Thoracic aorta (tissue), 2 donors: ENCODE measurements at places on chromosomes 7 and 10. TPM values are rescaled to one million over a fixed set of nuclear protein-coding genes. Genes with fewer than 3 reads are reported as not detected.

DNA sequence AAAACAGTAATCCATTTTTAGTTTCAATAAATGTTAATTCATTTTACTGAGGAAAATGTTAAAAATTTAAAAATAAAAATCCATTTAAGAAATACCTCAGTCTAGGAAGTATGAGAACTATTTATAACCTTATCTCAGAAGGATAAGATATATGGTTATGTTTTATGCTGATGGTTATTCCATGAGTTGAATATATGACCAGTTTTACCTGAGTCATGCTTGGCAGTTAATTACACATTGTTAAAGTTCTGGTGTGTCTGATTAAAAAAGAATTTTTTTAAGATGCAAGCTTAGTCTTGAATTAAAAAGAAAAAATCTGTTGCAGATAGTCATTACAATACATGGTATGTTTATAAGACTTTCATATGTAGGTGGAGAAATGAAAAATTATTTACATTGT is 191.7 kb downstream of the ARL4A start:
- no peak for DNase-seq
- no peaks in the 10 kb centered on the region for H3K36me3 ChIP-seq
- no peaks in the 10 kb centered on the region for H3K27me3 ChIP-seq
- no peak overlapping the region for H3K27ac ChIP-seq
- H3K4me3 ChIP-seq, result no peak overlapping the region

- H3K36me3 ChIP-seq, result no peaks in the 10 kb centered on the region
- no peak overlapping the region for H3K27ac ChIP-seq
- DNase-seq, result no peak
These were observed 32.7 kb downstream of the ABCB5 start for GRCh38 chr7:20647908-20648776.

- no peaks in the 10 kb centered on the region for H3K27me3 ChIP-seq
- H3K4me3 ChIP-seq, result no peak overlapping the region
- no peak for DNase-seq
- no peaks in the 10 kb centered on the region for H3K4me1 ChIP-seq
- H3K27ac ChIP-seq, result no peak overlapping the region
These were observed 131.0 kb upstream of the ZNF804B start for GRCh38 chr7:88628363-88629085.

GRCh38 chr7:151552352-151553028 is 32.8 kb upstream of the RHEB start:
- peaks cover 10% of the 10 kb centered on the region for H3K4me1 ChIP-seq
- H3K27ac ChIP-seq, result no peak overlapping the region
- peaks cover 8% of the 10 kb centered on the region for H3K36me3 ChIP-seq
- no peak for DNase-seq

DNA sequence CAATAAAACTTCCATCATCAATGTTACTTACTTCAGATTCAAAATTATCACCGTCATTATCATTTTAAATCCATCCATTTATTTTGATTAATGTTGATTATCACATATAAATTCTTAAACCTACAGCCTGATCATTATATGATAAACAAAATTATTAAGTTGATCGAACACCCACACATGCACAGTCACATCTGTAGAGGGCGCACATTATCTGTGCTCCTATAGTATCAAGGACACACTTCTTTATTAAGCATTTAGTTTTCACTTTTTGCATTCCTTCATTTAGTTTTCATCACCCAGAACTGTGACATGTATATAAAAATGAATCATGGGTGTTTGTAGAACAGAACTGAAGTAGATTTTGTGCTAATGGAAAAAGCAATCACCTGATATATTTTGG is 26.2 kb upstream of the ZNF716 start:
- DNase-seq, result no peak
- H3K4me3 ChIP-seq, result no peak overlapping the region
- H3K36me3 ChIP-seq, result no peaks in the 10 kb centered on the region
- no peaks in the 10 kb centered on the region for H3K27me3 ChIP-seq

DNA sequence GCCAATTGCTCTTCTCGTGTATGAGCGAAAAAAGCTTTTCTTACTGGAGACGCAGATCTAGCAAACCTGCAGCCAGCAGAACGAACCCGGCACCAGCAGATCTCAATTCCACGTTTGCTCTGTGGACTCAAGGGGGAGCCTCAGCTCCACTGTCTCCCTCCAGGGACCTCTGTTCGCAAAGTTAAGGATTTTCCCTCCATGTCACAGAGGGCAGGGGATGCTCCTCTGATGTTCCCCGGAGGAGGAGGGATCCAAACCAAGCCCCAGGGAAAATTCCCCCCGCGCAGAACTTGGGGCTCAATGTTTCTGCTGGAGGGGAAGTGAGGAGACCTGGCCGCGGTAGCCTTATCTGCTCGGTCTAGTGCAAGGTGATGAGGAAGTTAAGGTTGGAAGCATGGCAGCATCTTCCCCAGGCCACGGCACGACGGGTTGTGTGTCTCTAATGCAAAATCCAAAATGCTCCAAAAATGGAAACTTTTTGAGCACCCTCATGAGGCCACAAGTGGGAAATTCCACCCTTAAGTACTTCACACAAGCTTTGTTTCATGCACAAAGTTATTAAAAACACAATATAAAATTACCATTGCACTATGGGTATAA is 9.0 kb downstream of the IQCE start:
- DNase-seq, result no peak
- no peak overlapping the region for H3K27ac ChIP-seq
- H3K27me3 ChIP-seq, result no peaks in the 10 kb centered on the region
- no peaks in the 10 kb centered on the region for H3K4me1 ChIP-seq
- peaks cover 2% of the 10 kb centered on the region for H3K36me3 ChIP-seq
- no peak overlapping the region for H3K4me3 ChIP-seq

DNA sequence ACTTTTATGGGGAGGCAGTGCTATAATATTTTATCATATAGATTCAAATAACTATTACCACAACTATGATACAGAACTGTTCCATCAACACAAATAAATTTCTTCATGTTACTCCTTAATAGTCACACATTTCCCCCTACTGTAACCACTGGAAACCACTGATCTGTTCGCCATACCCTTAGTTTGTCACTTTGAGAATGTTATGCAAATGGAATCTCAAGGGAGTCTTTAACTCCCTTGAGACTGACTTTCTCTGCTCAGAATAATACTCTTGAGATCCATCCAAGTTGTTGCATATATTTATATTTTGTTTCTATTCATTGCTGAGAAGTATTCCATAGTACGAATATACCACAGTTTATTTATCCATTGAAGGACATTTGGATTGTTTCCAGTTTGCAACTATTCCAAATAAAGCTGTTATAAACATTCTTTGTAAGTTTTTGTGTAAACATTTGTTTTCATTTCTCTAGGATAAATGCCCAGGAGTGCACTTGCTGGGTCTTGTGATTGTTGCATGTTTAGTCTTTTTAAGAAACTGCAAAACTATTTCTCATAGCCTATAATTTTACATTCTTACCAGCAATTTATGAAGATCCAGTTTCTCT is 19.7 kb upstream of the PON2 start:
- no peak for DNase-seq
- H3K4me1 ChIP-seq, result no peaks in the 10 kb centered on the region
- H3K27me3 ChIP-seq, result no peaks in the 10 kb centered on the region
- no peak overlapping the region for H3K27ac ChIP-seq
- no peaks in the 10 kb centered on the region for H3K36me3 ChIP-seq
- no peak overlapping the region for H3K4me3 ChIP-seq

DNA sequence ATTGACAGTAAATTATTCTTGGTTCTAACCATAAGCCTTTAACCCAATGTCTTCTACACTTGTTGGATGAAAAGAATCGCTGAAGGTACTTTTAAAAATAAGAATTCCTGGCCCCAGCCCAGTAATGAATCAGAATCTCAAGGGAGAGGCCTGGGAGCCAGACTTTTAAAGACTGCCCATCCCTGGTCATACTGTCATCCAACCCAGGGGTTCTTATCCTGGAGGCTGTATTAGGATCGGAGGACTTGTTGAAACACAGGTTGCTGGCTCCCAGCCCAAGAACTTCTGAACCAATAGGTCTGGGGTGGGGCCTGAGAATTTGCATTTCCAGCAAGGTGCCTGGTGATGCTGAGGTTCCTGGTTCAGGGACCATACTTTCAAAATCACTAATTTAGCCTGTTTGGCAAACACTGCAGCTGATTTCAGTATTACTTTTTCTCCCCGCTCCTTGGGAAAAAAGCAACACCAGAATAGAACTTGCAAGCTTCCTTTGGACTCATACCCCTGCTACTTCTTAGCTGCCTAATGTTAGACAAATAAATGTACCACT is 79.5 kb upstream of the FAM133B start:
- H3K4me1 ChIP-seq, result no peaks in the 10 kb centered on the region
- H3K36me3 ChIP-seq, result no peaks in the 10 kb centered on the region
- H3K27me3 ChIP-seq, result no peaks in the 10 kb centered on the region
- H3K4me3 ChIP-seq, result no peak overlapping the region
- H3K27ac ChIP-seq, result no peak overlapping the region
- no peak for DNase-seq

GRCh38 chr7:101084865-101085161 is 468 bp upstream of the TRIM56 start:
- peak overlapping the region; percentile 87 for H3K4me3 ChIP-seq
- no peaks in the 10 kb centered on the region for H3K27me3 ChIP-seq
- peaks cover 30% of the 10 kb centered on the region for H3K36me3 ChIP-seq
- peaks cover 45% of the 10 kb centered on the region for H3K4me1 ChIP-seq
- peak overlapping the region; percentile 95 for H3K27ac ChIP-seq
- no peak for DNase-seq

DNA sequence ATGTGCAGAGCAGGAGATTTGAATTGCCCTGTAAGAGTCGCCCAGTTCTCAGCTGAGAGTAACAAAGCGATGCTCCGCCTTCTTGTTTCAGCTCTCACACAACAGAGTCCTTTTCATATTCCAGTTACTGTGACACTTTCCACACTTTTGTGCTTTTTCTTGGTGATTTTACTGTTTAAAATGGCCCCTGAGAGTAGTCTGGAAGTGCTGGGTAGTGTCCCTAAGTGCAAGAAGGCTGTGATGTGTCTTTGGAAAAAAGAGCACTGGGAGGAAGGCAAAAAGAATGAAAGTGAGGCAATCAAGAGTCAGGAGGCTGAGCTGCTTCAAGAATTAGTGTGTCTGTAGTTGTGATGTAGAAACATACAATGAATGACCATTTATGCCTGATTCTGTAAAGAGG is 201.2 kb upstream of the SEMA3E start:
- H3K27me3 ChIP-seq, result no peaks in the 10 kb centered on the region
- H3K4me3 ChIP-seq, result no peak overlapping the region
- DNase-seq, result no peak
- no peaks in the 10 kb centered on the region for H3K36me3 ChIP-seq

- no peak overlapping the region for H3K27ac ChIP-seq
- no peaks in the 10 kb centered on the region for H3K27me3 ChIP-seq
- H3K4me1 ChIP-seq, result no peaks in the 10 kb centered on the region
- H3K36me3 ChIP-seq, result no peaks in the 10 kb centered on the region
These were observed 81.1 kb upstream of the ADO start for GRCh38 chr10:62723375-62723774.

DNA sequence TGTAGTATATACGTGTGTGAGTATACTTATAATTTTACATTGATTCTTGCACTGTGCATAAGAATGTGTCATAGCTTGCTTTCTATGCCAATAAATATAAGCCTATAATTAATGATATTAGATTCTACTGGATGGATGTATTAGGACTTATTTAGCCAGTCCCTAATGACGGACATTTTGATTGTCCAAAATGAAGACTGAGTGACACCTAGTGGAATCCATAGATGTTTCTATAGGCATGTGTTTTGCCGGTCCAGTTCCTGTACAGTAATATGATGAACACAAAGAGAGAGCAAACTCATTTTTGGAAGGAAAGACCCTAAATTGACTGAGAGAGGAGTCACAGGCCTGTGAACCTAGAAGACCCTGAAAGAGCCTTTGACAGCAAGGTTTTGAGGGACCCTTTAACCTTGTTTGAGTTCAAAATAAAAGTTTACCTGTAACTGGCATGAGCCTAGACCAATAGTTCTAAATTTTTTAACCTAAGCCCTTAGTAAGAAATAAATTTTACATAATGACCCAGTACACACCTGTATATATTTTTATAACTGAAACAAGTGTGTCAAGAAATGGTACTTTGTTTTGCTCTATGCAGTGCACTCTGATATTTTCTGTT is 42.4 kb upstream of the AGBL3 start:
- no peak for DNase-seq
- H3K36me3 ChIP-seq, result peaks cover 19% of the 10 kb centered on the region
- H3K27me3 ChIP-seq, result no peaks in the 10 kb centered on the region

GRCh38 chr7:19798986-19799385 is 25.6 kb upstream of the TMEM196 start:
- no peaks in the 10 kb centered on the region for H3K36me3 ChIP-seq
- DNase-seq, result no peak
- no peak overlapping the region for H3K27ac ChIP-seq

DNA sequence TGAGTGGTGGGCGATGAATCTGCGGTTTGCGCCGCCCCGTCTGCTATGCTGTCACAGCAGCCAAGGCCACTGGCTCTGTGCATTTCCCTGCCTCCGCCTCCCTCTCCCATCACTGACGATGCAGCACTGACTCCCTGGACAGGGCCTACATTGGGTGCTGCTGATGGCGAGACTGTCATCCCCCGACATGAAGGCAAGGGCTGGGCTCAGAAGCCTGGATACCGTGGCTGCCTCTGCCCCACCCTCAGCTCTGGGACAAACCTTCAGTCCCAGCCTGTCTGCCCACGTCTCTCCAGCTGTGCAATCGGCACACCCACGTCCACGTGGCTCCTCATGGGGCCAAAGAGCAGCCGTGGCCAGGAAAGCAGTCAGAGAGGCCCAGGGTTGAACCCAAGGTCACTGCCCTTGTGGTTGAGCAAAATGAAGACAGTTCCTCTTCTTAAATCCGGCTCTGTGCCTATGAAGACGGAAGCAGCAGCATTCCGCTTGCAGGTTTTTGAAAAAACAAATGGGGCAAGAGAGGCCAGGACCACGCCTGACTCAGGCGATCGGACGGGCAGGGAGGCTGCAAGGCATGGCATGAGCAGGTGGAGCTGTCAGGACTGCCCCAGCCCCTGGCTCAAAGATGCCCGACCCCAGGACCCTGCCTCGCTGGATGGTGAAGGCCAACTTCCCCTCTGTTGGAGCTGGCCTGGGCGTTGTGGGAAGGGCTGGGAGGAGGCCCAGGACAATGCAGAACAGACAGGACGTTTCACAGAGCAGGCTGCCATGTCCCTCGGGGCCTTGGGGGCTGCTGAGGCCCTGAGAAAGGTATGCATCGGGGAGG is 517.5 kb downstream of the DNAJB6 start:
- peaks cover 3% of the 10 kb centered on the region for H3K4me1 ChIP-seq
- no peak for DNase-seq
- H3K27ac ChIP-seq, result no peak overlapping the region
- H3K27me3 ChIP-seq, result no peaks in the 10 kb centered on the region
- peak overlapping the region; percentile 28 for H3K4me3 ChIP-seq

DNA sequence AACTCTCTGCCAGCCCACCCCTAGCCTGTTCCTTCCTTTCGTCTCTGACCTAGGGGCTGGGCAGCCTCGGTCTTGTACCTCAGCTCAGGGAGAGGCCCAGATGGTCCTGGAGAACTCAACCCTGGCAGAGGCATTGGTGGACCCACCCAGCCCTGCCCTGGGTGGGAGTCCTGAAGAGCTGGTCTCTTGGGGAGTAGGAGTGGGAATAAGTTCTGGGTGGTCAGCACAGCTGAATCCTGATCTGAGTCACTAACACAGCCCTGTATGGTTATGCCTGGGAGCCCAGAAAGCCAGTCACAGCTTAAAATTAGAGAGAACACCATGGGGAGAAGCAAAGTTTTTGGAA is 84.0 kb downstream of the SORBS1 start:
- H3K27me3 ChIP-seq, result no peaks in the 10 kb centered on the region
- no peak for DNase-seq
- H3K36me3 ChIP-seq, result no peaks in the 10 kb centered on the region
- peak overlapping the region; percentile 31 for H3K4me3 ChIP-seq

The GHRHR gene
- not detected for total RNA-seq

The TBX20 gene
- total RNA-seq, result 0.35 TPM

The CASTOR2 gene
- 16.3 TPM for total RNA-seq

The AKR1C8 gene
- not detected for total RNA-seq

The TEX36 gene
- total RNA-seq, result not detected

The SPRN gene
- not detected for total RNA-seq

The FAM25C gene
- total RNA-seq, result not detected

The ADGRA1 gene
- not detected for total RNA-seq
